ENCODE measurements at places on chromosomes 7 and 10. TPM values are rescaled to one million over a fixed set of nuclear protein-coding genes. Genes with fewer than 3 reads are reported as not detected.

Gene MUC3A
- total RNA-seq, result 0.19 TPM

Gene BAMBI
- total RNA-seq, result 15.4 TPM

Gene STN1
- 30.7 TPM for total RNA-seq

Gene CLDN3
- total RNA-seq, result not detected

GRCh38 chr10:23060918-23061317, 34.5 kb upstream of the MSRB2 start:
- DNase-seq, result no peak

DNA sequence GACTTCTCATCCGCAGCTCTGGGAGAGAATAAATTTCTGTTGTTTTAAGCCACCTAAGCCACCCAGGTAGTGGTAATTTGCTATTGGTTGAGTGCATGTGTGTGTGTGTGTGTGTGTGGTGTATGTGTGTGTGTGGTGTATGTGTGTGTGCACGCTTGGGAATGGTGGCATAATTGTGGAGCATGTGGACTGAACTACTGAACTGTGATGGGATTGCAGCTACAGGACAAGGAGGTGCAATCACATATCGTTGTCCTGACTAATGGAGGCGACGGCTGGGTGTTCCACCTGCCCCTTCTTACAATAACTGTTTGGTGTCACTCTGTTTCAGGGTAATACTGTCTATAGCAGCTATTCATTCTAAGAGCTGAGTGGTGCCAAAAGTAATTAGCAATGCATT, 448.7 kb upstream of the PFKP start:
- no peak for DNase-seq

GRCh38 chr7:41028580-41028979, 674.3 kb downstream of the INHBA start:
- no peak for DNase-seq

DNA sequence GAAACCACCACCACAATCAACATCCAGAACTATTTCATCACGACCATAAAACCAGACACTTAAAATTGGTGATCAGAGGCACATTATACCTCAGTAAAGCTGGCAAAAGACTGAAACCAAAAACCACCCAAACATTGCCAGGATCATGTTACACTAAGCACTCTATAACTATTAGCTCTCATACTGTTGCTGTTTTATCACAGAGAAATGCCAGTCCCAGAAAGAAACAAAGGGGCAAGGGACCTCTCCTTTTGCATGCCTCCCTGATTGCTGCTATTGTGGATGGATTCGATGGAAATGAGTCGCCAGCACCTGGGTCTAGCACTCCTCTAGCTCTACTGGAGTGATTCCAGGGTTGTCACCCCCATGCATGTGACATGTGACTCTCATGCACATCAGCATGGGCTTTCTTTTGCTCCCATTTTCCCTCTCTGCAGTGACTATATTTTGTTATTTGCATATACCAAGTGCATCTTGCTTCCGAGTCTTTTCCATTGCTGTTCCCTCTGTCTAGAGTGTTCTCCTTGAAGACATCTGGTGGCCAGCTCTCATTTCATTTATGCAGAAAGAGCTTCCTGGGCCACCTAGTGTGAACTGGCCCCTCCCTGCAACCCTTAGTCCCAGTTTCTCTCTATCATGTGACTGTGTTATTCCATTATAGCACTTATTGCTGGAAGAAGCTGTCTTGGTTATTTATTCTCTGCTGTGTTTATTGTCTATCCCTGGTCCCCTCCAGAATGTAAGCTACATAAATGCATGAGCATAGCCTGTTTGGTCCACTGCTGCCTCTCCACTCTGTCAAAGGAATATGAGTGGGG, 300.6 kb downstream of the PLXNA4 start:
- DNase-seq, result no peak

DNA sequence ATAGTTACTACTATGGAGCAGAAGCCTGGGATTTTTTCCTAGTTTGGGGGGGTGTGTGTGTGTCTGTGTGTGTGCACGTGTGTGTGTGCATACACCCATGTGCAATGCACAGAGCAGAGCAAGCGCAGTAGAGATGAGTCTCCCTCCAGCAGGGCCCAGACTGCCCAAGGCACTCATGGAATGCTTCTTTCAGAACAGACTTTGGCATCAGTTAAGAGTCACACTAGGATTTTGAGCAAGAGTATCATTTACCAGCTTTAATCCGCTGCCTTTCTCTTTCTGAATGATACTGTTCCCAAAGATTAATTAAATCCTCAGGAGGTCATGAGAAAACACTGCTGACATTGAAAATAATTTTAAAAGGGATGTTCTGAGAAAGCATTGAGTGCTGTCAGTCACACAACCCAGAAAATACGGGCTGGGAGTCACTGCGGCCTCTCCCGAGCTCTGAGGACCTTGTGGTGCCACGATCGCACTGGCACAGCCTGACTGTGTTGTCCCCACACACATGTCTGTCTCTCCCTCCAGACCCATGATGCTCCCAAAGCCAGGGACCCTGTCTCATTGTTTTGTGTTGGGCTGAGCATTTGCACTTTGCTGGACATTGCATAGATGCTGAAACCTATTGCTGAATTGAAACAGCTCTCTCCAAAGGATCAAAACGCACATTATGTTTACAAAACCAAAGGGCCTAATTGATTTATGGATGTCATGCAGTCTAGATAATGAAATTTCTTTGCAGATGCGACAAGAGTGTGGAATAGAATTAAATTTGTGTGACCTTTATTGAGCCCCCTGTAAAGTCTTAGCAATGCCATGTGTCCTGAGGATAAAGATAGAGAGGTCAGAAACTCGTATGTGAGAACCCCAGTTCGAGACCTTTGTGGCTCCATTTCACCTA, 54.7 kb upstream of the FIGNL1 start:
- DNase-seq, result no peak

DNA sequence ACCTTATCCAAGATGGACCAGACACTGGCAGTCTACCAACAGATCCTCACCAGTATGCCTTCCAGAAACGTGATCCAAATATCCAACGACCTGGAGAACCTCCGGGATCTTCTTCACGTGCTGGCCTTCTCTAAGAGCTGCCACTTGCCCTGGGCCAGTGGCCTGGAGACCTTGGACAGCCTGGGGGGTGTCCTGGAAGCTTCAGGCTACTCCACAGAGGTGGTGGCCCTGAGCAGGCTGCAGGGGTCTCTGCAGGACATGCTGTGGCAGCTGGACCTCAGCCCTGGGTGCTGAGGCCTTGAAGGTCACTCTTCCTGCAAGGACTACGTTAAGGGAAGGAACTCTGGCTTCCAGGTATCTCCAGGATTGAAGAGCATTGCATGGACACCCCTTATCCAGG, 13.4 kb downstream of the LEP start:
- no peak for DNase-seq

DNA sequence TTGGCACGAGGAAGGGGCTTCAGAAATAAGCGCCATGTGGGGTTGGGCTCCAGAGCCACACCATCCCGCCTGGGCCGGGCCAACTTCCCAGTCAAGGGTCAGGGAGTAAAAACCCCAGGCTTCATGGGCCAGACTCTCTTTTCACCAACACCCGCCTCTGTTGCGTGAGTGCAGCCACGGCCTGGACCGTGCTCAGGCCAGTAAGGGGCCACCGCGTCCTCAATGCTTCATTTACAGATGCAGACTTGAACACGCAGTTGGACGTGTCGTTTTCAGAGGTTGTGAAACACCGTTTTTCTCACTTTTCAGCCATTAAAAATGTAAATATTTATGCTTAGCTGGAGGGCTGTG, 161.0 kb downstream of the WDR37 start:
- no peak for DNase-seq

All from left ventricle myocardium inferior (tissue), 1 donor.